Astrocyte (in vitro differentiated cells and primary cell): ENCODE measurements at places on chromosomes 1 and 21. TPM values are rescaled to one million over a fixed set of nuclear protein-coding genes. Genes with fewer than 3 reads are reported as not detected.

FCER1A gene
- total RNA-seq = not detected in 2 replicates

GRCh38 chr1:85838238-85838637 is 130.0 kb upstream of the ZNHIT6 start:
- DNase-seq = no peak

DNA sequence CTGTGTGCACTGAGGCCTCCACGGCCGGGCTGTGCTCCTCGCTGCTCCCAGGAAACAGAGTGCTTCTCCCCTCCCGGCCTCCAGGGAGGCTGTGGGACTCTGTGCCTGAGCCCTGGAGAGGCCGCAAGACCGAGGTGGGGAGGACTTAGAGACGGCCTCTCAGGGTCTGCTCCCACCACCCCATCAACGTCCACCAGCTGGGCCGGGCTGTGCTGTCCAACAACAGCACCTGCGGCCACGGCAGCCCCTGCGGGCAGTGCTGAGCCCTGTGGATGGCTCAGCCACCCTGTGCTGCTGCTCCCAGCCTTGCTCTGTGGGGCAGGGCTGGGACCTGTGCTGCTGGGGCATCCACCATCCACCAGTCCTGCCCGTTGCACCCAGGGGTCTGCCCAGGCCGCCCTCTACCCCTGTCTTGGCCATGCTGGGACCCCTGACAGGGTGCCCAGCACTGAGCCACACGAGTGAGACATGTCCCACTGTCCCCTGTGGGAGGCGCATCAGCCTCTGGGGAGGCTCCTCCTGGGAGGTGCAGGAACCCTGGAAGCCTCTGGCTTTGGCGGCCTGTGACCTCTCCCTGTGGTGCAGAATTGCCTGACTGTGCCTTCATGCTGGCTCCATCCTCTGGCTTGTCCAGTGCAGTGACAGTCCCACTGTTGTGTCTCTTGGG is 31.2 kb upstream of the LRRC3 start:
- no peak for DNase-seq

ASTN1 gene
- total RNA-seq = 0.41 and 0.50 TPM in 2 replicates

DNA sequence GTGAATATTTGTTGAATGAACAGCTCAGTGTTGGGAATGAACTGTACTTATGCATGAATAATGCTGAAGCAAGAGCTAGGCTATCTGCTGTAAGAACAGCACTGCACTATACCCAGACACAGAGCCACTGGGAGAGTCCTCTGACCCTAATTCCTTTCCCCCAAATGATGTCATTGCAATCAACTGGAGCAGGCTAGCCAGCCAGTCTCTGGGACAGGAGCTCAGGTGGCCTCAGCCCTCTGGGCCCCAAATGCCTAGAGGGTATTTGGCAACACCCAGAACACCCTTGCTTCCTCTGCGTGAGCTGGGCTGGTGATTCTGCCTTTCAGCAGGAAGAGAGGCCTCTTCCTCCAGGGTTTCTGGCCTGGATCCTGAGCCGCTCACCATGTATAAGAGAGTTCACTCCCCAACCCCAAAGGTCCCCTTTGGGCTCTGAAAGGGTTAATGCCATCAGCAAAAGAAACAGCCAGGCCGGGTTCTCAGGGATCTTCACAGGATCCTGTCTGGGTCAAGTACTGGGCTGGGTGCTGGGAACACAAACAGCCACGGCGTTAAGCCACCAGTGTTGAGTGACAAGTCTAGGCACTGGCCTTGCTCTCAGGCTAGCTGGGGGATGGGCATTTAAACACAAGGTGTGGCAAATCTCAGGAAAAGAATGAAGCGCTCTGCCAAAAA is 3.7 kb upstream of the PADI4 start:
- DNase-seq = no peak

- no peak for DNase-seq
Observed at GRCh38 chr1:37602750-37603694, 7.3 kb upstream of the GNL2 start.
